Stimulated activated CD4-positive, alpha-beta T cell treated with anti-CD3 and anti-CD28 coated beads, Interleukin-4, amount 100 ng/mL, for 4 hours (primary cell): ENCODE measurements at places on chromosomes 12 and 14.

DNA sequence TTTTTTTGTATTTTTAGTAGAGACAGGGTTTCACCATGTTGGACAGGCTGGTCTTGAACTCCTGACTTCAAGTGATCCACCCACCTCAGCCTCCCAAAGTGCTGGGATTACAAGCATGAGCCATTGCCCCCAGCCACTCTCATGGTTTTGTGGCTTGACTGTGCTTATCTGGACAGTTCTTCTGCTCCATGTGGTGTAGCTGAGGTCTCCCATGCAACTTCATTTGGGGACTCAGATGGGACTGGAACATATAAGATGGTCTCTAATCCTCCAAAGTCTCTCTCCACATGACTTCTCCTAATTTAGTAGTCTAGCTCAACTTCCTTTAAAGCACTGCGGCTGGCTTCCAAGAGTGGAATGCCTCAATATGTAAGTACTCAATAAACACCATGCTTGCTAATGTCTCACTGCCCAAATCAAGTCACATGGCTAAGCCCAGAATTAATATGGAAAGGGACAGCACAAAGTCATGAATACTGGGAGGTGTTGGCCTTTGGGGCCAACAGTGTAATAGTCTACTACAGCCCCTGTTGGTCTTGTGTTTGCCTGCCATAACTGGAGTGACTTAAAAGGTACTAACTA is 7.4 kb downstream of the INHBC start:
- DNase-seq: no peak

- no peak for DNase-seq
Observed at GRCh38 chr12:107480836-107481608, 204.6 kb upstream of the PWP1 start.

- no peak for DNase-seq
Observed at GRCh38 chr14:98411154-98411553, 860.8 kb downstream of the BCL11B start.

DNA sequence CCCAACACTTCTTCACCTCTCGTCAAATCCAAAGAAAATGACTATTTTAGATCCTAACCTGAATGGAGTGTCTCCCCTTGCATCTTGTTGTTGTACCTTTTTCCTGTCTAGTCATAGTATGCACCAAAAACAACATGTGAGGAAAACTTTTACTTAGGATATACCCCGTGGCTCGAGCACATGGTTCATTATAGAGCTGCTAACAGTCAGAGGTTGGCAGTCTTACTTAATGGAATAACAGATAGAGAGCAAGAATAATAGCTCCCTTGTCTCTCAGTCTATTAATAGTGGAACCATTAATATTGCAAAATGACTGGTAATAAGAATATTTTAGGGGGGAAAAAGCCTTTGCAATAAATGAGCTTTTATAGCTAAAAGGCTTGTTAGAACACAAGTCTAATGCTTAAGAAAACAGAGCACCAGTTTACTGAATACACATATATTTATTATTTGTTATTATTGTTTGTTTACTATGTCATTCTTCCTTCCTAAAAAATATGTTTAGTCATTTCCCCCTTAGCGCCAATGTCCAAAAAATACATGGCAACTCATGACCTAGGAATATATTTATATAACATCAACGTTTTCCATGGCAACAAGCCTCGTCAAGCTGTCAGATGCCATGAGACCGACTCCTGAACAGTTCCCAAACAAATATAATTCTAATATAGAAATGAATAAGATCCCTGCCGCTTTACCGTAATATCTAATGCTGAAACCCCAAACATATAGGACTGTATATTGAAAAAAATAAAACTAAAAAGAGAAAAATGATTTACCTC is 592.4 kb downstream of the SOX5 start:
- DNase-seq: no peak

DNA sequence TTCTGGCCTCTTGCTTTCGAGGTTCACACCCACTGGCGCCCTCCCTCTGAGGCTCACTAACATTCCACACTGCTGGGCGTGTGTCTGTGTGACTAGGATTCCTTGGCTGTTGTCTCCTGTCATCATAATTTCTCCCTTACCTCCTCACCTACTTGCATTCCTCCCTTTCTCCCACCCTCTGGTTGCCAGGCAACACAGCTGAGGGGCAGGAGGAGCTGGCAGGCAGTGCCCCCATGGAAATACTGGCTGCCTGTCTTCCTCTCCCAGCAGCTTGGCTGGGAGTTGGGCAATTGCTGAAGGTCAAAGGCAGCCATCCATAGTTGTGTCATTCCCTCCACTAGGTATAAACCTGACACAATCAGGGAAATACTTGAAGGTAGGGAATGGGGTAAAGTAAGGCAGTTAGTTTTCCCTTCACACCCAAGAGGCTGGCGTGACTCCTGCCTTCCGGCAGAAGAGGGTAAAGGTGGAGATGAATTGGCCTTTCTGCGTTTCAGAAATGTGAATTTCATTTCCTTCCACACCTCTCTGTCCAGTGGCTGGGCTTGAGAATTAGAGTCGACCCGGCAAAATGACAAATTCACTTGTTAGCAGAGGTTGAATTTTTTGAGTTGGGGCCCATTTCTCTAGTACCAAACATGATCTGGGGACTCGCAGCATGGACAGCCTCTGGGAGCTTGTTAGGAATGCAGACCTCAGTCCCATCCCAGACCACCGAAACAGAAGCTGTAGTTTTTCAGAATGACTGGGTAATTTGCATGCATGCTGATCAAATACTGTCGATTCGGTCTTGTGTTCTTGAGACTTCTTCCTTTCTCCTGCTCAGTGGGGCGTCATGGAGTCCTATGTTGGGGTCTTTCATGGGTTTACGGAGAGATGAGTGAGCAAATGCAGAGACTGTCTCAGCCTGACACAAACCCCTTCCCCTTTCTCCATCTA is 24.3 kb upstream of the EMP1 start:
- DNase-seq: no peak

DNA sequence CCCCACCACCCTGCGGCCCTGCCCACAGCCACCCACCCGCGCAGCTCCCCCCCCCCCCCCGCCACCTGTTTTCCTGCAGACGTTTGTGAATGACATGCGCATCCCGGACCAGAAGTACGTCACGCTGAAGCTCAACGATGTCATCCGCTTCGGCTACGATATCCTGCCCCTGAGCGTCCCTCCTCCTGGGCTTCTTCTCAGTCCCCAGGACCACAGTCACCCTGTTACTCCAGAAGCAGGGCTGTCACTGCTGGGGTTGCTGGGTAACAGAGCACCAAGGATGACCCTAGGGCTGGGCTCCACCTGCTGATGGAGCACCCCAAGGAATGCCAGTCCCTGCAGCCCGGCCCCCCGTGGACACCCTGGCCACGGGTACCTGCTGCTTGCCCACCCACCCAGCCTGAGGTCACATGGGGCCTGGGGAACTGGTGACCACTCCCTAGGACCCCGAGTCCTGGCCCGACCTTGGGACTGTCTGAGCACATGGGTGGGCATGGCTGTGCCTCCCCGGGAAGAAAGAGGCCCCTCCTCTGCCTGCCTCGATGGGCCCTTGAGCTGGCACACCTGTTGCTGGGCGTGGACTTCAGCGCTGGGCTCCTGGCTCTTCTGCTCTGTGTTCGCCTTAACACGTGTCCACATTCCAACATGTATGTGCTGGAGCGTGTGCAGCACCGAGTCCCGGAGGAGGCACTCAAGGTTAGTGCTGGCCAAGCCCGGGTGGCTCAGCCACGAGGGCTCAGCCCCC is 12.9 kb downstream of the CEP170B start:
- no peak for DNase-seq

DNA sequence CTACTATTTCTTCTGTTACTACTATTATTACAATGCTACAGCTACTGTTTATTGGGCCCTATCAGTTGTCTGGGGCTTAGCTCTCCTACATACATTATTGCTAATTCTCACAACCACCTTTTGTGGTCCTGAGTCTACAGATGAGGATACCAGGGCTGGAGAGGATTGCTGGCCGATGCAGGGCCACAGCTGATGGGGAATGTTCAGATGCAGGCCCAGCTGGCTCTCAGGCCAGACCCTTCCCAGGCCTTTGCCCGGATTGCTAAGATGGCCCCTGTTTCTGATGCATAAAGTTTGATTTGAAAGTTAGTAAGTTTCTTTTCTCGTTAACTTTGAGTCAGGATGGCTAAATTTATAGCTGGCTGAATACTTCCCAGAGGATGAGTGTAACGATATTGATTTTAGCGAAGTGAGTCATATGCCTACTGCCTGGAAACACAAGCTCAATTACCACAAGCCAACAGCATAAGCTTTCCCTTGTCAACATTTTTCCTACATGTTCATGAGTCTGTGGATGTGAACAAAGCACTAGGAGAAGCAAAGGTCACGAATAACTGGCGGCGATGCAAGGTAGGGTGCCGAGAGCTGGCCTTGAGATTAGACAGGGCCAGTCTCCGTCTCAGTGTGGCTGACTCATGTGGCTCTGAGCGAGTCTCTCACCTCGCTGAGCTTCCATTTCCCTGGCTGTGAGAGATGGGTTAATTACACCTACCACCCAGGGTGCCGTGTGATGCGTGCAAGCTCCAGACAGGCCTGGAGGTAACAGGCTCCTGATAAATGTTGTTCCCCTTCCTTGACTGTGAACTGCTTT is 111.0 kb downstream of the BEGAIN start:
- no peak for DNase-seq

DNA sequence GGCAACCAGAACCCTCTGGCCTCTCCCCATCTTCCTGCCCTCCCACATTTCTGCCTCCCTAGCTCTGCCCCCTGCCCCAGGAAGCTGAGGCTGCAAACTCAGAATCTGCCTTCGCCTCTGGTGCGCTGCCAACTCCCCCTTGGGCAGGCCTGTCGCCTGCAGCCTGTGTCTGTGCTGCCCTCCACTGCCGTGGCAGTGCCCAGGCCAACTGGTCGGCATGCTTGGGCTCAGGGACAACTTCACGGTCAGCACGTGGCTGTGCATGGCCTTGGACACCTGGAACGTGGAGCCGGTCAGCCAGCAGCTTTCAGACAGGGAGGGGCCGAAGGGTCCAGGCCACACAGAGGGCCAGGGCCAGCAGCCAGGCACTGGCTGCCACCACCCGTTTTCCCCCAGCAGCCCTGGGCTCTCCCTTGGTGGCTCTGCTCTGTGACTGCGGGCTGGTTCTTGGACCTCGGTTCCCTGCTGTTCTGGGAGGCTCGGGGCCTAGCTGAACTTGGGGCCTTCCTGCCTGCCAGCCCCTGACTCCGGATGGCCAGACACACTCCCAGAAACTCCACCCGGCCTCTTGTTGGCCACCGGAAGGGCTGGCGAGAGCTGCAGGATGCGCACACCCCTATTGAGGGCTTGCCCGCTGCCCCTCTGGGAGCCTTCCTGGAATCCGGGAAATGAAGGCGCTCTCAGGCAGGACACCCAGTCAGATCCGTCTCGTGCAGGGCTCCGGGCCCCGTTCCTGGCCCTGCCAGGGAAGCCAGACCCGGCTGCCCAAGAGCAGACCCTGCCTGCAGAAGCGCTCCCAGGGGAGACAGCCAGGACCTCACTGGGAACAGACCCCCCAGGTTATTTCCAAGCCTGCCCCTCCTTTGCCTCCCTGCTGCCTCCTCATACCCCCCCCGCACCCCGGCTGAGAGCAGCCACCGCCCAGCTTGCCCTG is 34.2 kb upstream of the PPP1R13B start:
- DNase-seq: no peak

GRCh38 chr12:50764286-50765094 is 589 bp downstream of the ATF1 start:
- peak; percentile 76 for DNase-seq

GRCh38 chr14:22998329-22999012 is 11.5 kb downstream of the C14orf93 start:
- DNase-seq: no peak

DNA sequence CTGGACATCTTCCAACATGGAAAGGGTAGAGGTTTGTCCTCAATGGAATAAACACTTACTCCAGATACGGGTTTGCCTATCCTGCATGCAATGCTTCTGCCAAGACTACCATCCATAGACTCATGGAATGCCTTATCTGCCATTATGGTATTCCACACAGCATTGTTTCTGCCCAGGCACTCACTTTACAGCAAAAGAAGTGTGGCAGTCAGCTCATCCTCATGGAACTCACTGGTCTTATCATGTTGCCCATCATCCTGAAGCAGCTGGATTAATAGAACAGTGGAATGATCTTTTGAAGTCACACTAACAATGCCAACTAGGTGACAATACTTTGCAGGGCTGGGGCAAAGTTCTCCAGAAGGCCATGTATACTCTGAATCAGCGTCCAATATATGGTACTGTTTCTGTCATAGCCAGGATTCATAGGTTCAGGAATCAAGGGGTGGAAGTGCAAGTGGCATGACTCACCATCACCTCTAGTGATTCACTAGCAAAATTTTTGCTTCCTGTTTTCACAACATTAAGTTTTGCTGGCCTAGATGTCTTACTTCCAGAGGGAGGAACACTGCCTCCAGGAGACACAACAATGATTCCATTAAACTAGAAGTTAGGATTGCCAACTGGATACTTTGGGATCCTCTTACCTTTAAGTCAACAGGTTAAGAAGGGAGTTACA is 140.4 kb downstream of the SLC35F4 start:
- no peak for DNase-seq

- DNase-seq: no peak
Observed at GRCh38 chr14:96586921-96587822, 85.0 kb downstream of the PAPOLA start.

GRCh38 chr12:2246358-2246757 is 193.6 kb downstream of the CACNA1C start:
- no peak for DNase-seq

GRCh38 chr12:3049611-3050249 is 27.4 kb upstream of the TSPAN9 start:
- DNase-seq: no peak

- no peak for DNase-seq
Observed at GRCh38 chr12:41361738-41362137, 173.6 kb downstream of the PDZRN4 start.
